Hair follicular keratinocyte (primary cell): ENCODE measurements at places on chromosomes 16 and 17. TPM values are rescaled to one million over a fixed set of nuclear protein-coding genes. Genes with fewer than 3 reads are reported as not detected.

The CNTNAP4 gene
- total RNA-seq: 0.78 TPM in 1 of 2 replicates, not detected in the other

The FMNL1 gene
- total RNA-seq: 1.1 and 5.2 TPM in 2 replicates

The SLC13A2 gene
- total RNA-seq: not detected in 2 replicates

The TXNDC17 gene
- 1,303 and 1,503 TPM in 2 replicates for total RNA-seq

The HASPIN gene
- total RNA-seq: 5.0 and 10.8 TPM in 2 replicates

The ZFHX3 gene
- 1.1 and 2.6 TPM in 2 replicates for total RNA-seq

The VAT1L gene
- not detected in 2 replicates for total RNA-seq

The ZSCAN10 gene
- total RNA-seq: not detected in 2 replicates

The PRR29 gene
- total RNA-seq: 0.19 TPM in 1 of 2 replicates, not detected in the other

The ACSM2A gene
- not detected in 2 replicates for total RNA-seq

The LGALS9 gene
- not detected in 2 replicates for total RNA-seq

The ASPHD1 gene
- total RNA-seq: 5.0 and 7.8 TPM in 2 replicates
